ENCODE measurements at places on chromosomes 6 and 20. TPM values are rescaled to one million over a fixed set of nuclear protein-coding genes. Genes with fewer than 3 reads are reported as not detected.

DNA sequence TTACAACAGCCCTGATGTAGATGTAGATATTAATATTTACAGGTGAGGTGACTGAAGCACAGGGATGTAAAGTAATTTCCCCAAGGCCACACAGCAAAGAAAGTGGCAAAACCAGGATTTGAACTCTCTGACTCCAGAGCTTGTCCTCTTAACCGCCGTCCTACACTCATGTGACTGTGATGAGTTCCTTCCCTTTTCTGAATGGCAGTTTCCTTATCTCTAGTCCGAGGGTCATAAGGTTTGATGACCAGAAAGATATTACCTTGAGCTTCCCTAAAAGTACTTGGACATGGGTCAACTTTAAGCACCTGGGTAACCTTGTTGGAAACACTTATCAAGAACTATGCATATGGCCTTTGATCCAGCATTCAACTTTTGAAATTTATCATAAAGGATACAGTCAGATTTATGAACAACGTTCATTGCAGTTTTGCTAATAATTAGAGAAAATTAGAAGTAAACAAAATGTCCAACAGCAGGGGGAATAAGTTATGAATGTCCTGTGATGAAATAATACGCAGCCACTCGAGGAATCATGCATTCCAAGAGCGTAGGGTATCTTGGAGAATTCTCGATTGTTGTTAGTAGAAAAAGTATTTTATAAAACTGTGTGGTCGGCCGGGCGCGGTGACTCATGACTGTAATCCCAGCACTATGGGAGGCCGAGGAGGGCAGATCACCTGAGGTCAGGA lies 2.3 kb upstream of the TLDC2 start:
- DNase-seq, result no peak

BANF2 gene
- not detected for total RNA-seq

MCHR2 gene
- total RNA-seq, result not detected

DNA sequence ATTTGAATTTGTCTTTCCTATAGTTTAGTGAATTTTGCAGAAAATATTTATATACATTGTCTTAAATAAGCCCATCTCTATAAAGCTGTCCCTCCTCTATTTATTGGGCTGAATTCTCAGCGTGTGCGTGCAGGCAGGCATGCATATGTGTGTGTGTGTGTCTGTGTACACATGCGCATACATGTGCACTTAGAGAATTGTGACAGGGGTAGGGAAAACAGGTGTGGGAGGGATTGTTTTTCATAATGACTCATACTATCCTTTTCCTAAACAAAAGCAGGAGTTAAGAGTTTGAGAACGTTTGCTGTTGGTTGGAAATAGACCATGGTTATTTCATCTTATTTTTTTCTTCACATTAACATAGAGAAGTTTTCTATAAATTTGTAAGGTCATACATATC lies 43.4 kb upstream of the FABP7 start:
- no peak for DNase-seq

CCN5 gene
- total RNA-seq, result not detected

PRR18 gene
- 0.23 TPM for total RNA-seq

- no peak for DNase-seq
These were observed 47.6 kb downstream of the ZDHHC14 start for GRCh38 chr6:157428427-157429202.

MEI4 gene
- total RNA-seq, result 0.23 TPM

GRM1 gene
- total RNA-seq, result 1.3 TPM

GRCh38 chr6:119350202-119350951 lies 816 bp upstream of the MAN1A1 start:
- no peak for DNase-seq

DNA sequence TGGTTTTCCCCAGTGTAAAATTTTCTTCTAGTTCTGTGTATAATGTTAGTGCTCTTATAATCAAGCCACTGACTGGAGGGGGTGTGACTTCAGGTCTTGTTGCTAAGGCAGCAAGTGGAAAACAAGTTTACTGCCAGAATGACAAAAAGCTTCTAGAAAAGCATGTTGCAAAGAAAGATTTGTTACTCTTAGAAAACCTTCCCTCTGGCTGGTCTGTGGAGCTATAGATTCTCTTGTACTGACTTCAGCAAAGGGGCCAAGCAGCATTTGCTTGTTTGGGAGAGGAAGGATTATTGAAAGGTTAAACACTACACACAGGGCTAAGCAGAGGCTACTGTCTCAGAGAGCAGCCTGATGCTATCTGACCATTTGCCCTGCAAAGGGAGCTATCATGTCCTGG lies 288.8 kb downstream of the BTBD9 start:
- DNase-seq, result no peak

DNA sequence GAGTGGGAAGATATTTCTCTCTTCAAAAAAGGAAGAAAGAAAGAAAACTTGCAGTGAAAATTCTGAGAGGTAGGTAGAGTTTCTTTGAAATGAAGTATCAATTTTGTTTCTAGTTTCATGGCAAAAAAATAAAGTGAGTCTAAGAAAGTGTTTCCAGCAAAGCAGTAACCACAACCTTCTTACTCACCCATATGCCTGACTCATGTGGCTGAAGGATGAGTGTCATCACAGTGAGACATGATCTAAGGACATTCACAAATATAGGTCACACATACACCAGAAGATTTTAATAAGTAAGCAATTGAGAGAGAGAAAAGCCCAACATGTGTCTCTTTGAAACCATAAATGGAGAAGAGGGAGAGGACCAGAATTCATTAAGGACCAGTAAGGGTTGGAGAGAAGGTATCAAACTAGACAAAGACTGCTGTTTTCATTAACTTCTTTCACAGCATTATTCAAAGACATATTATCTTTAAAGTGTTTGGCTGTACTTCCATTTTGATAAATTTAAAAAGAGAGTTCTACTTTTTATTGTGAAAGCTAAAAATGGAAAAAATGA lies 169.5 kb downstream of the FRK start:
- no peak for DNase-seq

- no peak for DNase-seq
These were observed 211.7 kb downstream of the LMBRD1 start for GRCh38 chr6:69584913-69585729.

GRCh38 chr20:50981714-50982048 lies 23.1 kb downstream of the MOCS3 start:
- no peak for DNase-seq

CDSN gene
- not detected for total RNA-seq

GRCh38 chr20:57071283-57071731 lies 195.1 kb downstream of the BMP7 start:
- DNase-seq, result no peak

DNA sequence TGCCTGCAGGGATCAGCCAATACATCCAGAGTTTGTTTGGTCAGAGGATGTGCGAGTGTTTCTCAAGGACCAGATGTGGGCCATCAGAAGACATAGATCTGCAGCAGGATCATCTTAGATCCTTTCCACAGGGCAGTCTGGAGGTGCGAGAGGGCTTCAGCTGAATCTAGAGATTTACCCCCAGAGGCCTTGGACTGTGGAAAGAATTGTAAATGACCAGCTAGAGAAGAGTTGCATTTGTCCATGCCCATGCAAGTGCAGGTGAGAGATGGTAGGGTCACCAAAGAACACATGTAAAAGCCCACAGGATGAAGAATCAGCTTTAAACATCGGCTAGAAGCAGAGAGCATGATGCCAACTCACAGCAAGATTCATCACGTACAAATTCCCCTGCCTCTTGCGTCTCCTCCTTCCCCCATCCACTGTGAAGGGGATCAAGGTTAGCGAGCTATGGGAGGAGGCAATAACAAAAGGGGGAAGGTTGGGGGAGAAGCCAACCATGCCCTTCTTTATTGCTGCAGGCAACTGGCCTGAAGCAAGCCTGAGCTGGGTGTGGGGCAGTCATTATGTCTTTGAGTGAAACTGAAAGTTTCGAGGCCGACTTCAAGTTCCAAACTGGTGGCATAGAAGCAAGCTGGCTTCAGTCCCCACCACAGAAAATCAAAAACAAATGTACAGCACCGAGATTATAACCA lies 83.5 kb downstream of the SCML4 start:
- no peak for DNase-seq

GRCh38 chr6:22081709-22082108 lies 215.1 kb downstream of the PRL start:
- DNase-seq, result no peak

DNA sequence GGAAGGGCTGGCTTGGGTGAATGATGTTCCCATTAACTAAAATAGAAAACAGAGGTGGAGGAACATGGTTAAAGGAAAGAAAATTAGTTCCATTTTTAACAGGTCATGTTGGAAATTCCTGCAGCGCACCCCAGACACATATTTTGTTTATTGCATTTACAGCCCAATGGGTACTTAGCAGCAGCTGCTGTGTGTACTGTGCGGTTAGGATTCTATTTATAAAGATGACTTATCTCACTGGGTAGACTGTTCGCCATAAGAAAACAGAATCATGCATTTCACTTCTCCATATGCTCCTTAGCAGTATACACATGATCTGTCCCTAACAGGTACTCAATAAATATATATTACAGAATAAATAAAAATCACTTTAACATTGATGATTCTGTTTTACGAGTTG lies 135.8 kb downstream of the SLC35F1 start:
- DNase-seq, result no peak

ANGPT4 gene
- 0.06 TPM for total RNA-seq

DNA sequence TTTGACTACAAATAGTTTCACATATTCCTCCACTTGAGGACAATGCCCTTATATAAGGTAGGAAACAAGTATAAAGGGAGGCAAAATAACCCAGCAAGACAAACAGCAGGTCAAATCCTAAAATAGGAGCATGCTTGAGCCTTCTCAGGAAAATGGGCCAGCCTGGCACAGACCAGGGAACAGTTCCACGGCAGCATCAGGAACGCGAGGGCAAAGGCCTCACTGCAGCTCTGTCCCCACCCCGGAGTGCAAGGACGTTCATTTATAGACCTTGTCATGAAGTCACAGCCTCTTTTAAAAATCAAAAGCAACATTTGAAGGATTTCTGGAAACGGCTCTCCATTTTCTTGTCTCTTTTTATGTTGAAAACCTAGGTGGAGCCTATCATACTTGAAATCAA lies 17.1 kb downstream of the PDE10A start:
- no peak for DNase-seq

DNA sequence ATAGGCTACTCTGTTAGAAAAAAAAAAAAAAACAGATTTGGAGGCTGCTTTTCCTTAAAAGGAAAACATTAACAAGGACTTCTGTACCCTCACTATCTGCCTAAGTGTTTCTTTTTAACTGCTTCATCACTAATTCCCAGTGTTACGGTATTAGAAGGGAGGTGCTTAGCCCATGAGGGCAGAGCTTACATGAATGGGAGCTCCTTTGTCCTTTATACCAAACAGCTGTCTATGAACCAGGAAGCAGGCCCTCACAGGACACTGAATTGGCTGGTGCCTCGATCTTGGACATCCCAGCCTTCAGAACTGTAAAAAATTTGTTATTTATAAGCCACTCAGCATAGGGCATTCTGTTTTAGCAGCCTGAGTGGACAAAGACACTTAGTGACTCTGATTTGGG lies 215.6 kb upstream of the NRSN1 start:
- DNase-seq, result no peak

Measured in H1 (cell line).